ENCODE measurements at places on chromosomes 5 and 9.

- DNase-seq: no peak
Measured at GRCh38 chr5:100799166-100799565, 103.9 kb downstream of the ST8SIA4 start.

GRCh38 chr9:109639674-109640579, 140.1 kb upstream of the PALM2AKAP2 start:
- DNase-seq: peak; percentile 38

GRCh38 chr9:131919216-131919615, 160.5 kb downstream of the MED27 start:
- DNase-seq: no peak

DNA sequence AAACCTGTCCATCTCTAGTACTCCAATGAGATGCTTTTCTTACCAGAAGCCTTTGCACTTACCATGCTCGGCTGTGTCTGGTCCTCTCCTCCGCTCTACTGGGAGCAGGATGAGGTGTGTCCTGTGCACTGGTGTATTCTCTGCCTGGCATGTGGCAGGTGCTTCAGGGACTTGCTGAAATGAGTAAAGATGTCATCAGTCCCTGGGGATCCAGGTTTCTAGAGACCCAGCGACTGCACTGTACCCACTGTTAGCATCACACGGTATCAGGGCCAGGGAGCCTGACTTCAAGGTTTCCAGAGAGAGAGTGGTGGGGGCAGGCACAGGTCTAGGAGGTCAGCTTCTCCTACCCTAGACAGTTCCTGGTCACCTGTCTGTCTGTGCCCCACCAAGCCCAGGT, 10.5 kb downstream of the PTTG1 start:
- no peak for DNase-seq

DNA sequence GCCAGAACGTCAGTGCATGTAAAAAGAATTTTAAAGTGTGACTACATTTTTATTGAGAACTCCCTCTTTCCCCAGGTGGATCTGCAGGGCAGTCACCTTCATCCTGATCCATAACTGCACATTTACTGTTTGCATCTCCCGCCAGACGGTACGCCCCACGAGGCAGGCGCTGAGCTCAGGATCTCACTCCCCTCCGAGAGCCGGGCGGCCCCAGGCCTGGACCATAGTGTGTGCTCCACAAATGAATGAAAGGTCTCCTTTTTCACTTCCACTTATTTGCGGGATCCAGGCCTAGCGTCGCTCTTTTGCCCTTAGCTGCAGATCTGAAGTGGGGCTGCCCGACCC, 378 bp downstream of the DROSHA start:
- no peak for DNase-seq

GRCh38 chr9:125985998-125986655, 239.0 kb downstream of the PBX3 start:
- DNase-seq: no peak

DNA sequence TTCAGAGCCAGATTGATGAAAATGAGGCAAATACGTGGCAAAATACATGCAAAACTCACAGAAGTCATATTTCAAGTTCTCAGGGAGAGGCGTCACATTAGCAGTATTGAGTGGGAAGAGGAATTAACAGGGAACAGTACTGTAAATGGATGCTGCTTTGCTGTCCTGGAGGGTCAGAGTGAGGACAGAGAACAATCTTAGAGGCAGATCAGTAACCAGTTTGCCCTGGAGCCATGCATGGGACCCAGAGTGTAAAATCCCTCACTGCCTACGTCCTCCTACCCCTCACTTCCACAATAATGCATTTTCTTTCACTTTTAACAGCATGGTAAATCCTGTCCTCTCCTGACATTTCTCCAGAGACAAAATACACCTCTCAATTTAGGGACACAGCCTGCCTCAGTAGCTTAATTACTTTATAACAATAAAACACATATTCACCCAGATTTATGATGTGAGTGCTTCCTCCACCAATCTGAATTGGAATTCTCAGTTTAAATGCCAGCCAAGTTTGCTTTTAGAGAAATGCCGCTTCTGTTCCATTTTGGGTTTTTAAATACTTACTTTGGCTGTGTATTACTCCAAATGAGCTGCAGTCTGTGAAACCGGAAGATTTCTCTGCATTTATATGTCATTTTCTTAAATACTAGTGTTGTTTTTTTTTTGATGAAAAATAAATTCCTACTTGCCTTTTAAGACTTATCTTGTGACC, 70.0 kb downstream of the LMNB1 start:
- DNase-seq: no peak

DNA sequence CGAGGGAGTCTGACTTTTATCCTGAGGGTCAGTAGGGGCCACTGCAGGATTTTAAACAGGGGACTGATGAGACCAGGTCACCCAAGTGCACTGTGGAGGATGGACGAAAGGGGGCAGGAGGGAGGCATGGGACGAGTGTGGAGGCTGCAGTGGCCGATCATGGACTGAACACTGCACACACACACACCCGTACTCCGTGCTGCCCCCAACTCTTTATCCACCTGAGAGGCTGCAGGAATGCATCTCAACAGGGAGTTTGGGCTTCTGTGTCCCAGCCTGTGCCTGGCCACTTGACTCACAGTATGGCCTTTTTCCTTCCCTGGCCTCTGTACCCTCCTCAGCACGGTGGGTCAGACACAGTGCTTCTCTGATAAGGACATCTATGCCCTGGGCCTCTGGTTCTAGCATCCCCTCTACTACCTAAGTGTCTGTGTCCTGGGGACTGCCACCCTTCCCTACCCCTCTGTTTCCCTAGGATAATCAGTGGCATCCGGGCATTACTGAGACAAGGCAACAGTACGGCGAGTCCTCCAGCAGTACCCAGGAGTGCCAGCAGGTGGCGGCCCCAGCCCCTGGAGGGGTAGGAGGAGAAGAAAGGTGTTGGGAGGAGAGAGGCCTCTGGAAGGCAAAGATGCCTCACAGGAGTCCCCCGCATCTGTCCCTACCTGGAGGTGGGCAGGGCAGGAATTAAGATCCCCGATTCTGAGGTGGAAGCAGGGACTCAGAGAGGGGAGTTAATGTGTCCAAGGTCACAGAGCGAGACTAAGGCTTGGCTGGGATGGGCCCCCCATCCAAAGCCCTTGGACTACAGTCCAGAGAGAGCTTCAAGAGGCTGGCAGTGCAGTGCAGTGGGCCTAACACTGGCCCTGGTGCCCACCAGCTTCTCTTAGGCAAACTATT, 5.1 kb upstream of the CDX1 start:
- peak; percentile 89 for DNase-seq

- no peak for DNase-seq
Measured at GRCh38 chr9:88583901-88584596, 49.1 kb downstream of the NXNL2 start.

DNA sequence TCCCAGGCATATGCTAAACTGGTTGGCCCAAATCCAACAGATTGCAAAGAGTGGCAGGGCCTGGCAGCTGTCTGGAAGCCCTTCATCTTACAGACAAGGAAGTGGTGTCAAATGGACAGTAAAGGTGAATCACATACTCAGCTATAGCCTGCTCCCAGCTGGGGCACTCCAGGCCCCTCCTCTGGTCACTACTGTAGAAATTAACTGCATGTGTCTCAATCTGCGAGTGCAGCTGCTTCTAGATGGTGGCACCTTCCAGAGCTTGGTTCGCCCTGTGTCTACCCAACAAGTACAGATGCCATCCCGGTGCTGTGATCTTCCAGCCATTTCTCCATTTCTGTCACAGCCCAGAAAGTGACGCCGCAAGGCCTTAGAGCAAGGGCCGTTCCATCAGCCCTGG, 50.2 kb downstream of the OTULIN start:
- no peak for DNase-seq

GRCh38 chr9:89609426-89610006, 4.7 kb downstream of the GADD45G start:
- no peak for DNase-seq

- no peak for DNase-seq
Measured at GRCh38 chr9:36325081-36325828, 67.0 kb upstream of the GNE start.

- no peak for DNase-seq
Measured at GRCh38 chr5:180535573-180535972, 41.4 kb downstream of the CNOT6 start.

- DNase-seq: no peak
Measured at GRCh38 chr9:130187523-130187846, 15.3 kb downstream of the NCS1 start.

GRCh38 chr9:92402826-92403745, 1.3 kb downstream of the OGN start:
- DNase-seq: no peak

GRCh38 chr9:36029765-36030528, 6.8 kb upstream of the RECK start:
- DNase-seq: no peak

- DNase-seq: peak; percentile 39
Measured at GRCh38 chr9:92737611-92738299, 26.9 kb downstream of the BICD2 start.

DNA sequence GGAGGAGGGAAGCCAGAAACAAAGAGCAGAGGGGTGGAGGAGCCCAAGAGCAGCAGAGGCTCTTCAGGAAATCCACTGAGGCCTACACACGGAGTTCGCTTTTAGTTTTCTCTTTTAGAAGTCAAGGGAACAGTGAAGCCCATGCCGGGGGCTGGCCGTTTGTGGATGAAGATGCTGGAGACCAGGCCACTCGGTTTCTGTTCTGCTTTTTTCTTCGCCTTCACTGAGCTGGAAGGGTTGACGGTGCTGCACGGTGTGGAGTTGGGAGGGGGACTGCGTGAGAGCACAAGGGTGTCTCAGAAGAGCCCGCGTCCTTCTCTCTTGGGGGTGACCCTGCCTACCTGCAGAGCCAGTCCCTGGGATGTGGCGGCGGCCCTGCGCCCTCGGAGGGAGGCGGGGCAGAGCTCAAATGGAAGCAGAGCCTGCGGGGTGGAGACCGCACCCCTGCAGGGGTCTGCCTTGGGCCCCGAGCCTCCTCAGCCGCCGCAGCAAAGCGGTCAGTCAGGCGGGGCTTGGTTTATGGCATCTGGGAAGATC, 68.5 kb upstream of the CACNA1B start:
- DNase-seq: no peak

- no peak for DNase-seq
Measured at GRCh38 chr5:94941122-94941755, 322.8 kb downstream of the SLF1 start.

- no peak for DNase-seq
Measured at GRCh38 chr5:173268750-173269432, 33.9 kb upstream of the NKX2-5 start.

- no peak for DNase-seq
Measured at GRCh38 chr5:28391277-28391676, 1352.9 kb upstream of the CDH9 start.

- no peak for DNase-seq
Measured at GRCh38 chr5:55713871-55714270, 1.7 kb upstream of the SLC38A9 start.

DNA sequence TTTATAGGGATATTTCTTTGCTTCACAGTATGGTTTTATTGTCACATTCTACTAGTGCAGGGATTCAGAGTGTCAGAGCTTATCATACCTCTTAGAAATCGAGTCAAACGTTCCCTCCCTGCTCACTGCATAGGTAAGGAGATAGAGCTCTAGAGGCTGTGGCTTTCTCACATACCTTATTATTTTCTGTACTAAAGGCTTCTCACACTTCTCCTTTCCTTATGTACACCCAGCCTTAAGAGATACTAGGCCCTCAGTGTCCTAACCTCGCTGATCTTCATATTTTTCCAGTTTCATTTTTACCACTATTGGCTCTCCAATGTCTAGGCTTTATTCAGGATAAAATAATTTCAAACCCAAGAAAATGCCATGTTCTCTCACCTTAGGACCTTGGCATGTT, 297.3 kb upstream of the RIOK2 start:
- DNase-seq: no peak

GRCh38 chr9:131500377-131500776, 2.3 kb upstream of the POMT1 start:
- no peak for DNase-seq

DNA sequence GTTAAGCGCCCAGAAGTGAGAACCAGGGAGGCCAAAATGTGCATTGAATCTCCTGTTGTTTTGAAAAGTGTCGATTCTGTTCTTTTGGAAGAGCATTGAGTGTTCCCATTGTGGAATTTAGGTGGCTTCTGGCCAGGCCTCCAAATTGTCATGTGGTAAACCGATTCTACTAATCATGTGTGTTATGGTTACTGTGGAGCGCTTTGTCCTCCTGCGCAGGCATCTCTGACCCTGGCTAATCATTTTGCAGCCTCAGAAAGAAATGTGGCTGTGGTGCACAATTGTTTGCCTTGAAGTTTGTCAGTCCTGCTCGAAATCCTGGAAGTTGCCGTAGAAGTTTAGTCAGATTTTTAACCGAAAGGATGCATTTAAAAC, 121.3 kb downstream of the RASGRF2 start:
- DNase-seq: no peak

GRCh38 chr9:86801246-86801645, 146.1 kb downstream of the GAS1 start:
- no peak for DNase-seq

DNA sequence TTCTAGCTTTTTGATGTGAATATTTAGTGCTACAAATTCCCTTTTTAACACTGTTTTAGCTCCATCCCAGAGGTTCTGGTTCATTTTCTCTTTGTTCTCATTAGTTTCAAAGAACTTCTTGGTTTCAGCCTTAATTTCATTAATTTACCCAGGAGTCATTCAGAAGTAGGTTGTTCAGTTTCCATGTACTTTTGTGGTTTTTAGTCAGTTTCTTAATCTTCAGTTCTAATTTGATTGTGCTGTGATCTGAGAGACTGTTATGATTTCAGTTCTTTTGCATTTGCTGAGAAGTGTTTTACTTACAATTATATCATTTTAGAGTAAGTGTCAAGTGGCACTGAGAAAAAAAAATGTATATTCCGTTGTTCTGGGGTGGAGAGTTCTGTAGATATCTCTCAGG, 240.1 kb upstream of the RASA1 start:
- no peak for DNase-seq

DNA sequence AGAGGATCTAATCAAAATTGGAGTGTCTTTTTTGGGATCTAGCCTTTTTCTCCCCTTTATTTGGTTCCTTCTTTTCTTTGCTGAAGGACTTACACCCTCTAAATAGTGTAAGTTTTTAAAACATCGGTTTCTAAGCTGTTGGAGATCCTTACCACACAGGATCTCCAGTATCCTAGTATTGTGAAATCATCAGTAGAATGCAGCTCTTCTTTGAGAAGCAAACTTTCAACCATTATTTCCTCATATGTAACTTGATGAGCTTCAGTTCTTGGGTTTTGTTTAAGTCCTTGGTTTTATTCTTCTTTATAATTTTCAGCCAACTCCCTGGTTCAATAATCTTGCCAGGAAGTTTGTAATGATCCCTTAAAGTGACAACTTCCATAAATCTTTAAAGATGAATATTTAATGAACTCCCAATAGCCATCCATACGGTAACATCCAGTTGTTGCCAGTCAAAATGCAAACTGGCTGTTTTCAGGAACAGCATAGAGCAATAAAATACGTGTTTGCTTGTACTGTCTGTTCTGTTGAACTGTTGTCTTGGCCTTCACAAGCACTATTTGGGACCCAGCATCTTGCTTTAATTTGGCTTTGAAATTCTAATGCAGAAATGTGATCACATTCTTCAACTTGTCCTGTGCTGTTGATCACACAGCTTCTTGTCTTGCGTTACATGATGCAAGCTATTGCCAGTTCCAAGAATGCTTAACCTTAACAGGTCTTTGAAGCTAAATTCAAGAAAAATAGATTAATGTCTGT, 34.8 kb upstream of the TTC23L start:
- no peak for DNase-seq

GRCh38 chr9:121313458-121314152, 45.6 kb downstream of the GSN start:
- no peak for DNase-seq

- no peak for DNase-seq
Measured at GRCh38 chr9:115442054-115442453, 324.1 kb upstream of the TNC start.
